ENCODE measurements at places on chromosomes 11 and 22. TPM values are rescaled to one million over a fixed set of nuclear protein-coding genes. Genes with fewer than 3 reads are reported as not detected.

DNA sequence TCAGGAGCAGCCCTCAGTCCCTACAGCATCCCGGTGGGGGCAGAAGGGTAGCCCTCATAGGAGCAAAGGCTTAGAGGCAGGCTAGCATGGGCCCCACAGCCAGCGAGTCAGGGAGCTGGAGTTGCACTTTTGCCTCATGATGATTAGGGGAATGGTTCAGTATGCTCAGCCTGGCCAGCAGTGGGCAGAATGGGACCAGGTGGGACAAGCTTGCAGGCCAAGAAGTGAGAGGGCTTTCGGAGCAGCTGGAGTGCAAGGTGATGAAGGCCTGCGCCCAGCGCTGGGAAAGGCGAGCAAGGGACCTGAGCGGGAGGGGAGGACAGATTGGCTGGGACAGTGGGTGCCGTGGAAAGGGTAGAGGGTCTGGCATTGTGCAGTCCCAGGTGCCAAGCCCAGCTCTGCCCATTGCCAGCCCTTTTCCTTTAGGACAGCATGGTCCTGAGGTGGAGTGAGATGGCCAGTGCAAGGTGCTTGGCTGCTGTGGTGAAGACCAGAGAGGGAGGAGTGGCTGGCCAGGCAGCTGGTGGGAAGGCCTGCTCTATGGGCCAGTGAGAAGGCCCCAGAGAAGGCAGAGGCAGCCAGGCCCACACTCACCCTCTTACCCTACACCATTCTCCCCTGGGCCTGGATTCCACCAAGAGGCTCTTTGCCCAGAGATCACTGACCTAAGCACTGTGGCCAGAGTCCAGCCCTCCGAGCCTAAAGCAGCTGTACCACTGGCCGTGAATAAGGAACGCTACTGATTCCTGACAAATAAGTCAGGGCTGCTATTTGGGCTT is 47.9 kb upstream of the SUSD2 start:
- no peak for DNase-seq

- no peak for DNase-seq
These were observed 20.1 kb downstream of the TSPAN18 start for GRCh38 chr11:44746894-44747293.

The OVCH2 gene
- 1.2 TPM for total RNA-seq

The KCTD21 gene
- total RNA-seq, result 3.1 TPM

The DEFB131B gene
- total RNA-seq, result not detected

The PGA5 gene
- 0.39 TPM for total RNA-seq

Data from skin of body (tissue), 3 donors.